ENCODE measurements at places on chromosomes 7 and 10.

GRCh38 chr10:17290226-17290625 is 62.2 kb downstream of the VIM start:
- DNase-seq: no peak

GRCh38 chr7:27581119-27581518 is 81.6 kb downstream of the HIBADH start:
- DNase-seq: no peak

DNA sequence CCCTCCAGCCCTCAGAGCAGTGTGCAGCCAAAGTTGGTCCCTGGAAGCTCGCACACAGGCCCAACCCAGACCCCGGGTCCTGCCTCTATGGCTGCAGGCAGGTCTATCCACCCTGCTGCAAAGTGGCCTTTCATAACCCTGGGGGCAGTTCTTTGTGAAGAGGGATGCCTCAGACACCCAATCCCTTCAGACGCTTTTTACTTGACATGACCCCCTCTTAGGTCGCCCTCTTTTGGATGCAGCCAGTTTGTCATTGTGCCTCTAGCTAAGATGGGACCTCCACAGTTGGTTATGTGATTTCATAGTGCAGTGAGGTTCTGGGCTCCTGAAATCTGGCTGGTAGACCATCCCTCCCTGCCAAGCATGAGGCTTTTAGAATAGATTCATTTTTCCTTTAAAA is 27.3 kb downstream of the SMKR1 start:
- no peak for DNase-seq

- DNase-seq: no peak
These were observed 80.1 kb downstream of the ANKIB1 start for GRCh38 chr7:92325858-92326257.

DNA sequence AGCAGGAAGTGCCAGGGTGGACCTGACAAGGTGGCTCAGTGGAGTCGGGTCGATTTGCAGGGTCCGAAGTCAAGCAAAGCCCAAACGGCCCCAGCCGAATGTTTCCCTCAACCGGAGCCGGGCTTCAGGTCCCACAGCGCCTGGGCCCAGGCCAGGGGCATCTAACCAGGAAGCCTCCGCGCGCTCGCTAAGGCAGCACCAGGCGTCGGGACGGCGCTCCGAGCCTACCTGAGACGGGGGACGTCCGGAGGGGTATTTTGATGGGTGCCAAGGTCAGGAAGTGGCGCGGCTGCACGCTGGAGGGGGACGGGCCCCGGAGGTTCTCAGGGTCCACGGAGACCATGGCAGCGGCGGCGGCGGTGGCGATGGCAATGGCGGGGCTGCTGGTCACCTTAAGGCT is 51.5 kb downstream of the TCERG1L start:
- no peak for DNase-seq

GRCh38 chr7:127730658-127731276 is 78.8 kb downstream of the SND1 start:
- no peak for DNase-seq

GRCh38 chr7:148701414-148701813 is 2.7 kb downstream of the CUL1 start:
- no peak for DNase-seq

DNA sequence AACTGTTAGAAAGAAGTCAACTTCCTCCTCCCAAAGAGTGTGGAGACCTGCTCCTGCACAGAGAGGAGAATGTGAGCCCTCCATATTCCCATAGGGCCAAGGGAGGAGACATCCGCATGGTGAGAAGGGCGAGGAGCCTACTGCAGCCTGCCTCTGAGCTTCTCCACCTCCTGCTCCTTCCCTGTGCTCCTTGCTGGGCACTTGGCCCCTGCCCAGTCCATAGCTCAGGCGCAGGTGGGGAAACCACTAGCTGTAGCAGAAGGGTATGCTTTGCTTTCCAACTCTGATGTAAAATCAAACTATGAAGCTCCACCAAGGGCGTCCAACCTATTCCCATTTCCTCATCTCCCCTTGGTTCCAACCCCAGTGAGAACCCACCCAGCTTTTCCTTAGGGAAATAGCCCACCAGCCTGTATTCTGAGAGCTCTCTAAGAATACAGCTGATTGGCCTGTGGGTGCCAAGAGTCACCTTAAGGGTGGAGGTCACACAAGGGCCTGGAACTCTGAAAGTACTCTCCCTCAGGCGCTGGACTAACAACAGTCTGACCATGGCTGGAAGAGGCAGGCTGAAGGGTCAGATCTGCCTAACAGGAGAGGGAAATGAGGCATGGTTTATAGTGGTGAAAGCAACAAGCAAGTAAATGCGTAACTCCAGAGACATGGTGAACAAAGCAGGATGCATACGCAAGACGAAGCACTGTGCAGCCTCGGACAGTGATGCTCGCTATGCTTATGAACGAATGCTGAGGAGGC is 13.9 kb downstream of the ZNF488 start:
- no peak for DNase-seq

DNA sequence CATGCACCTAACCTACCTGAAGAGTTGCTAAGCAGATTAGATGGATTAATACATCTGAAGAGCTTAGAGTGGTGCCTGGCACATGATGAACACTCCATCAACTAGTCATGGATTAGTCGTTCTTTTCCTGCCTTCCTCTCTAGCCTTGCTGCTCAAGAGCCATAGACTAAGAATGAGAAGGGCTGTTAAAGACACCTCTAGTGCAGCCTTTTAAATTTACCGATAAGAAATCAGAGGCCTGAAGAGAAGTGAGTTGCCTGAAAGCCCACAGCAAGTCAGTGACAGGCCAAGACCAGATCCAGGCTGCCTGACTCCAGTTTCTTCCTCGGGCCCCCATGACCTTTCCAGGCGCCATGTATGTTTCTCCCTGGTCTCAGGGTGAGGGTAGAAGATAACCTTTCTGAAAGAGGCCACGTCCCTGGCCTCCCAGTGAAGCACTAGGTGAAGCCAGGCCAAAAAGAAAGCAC is 6.5 kb downstream of the TSPAN15 start:
- no peak for DNase-seq

Measured in NCI-H446 treated with DMSO at 0.1 percent for 48 hours (cell line).